NCI-H460 (cell line): ENCODE measurements at places on chromosomes 1 and 21. TPM values are rescaled to one million over a fixed set of nuclear protein-coding genes. Genes with fewer than 3 reads are reported as not detected.

Gene ADAMTS4
- total RNA-seq, result under 0.01 and 0.14 TPM in 2 replicates

Gene ABCA4
- 0.09 TPM in 1 of 2 replicates, not detected in the other for total RNA-seq

Gene NBL1
- total RNA-seq, result 13.9 and 16.2 TPM in 2 replicates

Gene OPRD1
- not detected in 2 replicates for total RNA-seq

Gene GRIK1
- not detected in 2 replicates for total RNA-seq

Gene FCRL6
- total RNA-seq, result not detected in 2 replicates

Gene CLCA2
- not detected in 2 replicates for total RNA-seq

Gene UQCRHL
- 7.5 and 7.9 TPM in 2 replicates for total RNA-seq

Gene ANKRD34A
- 1.2 and 1.6 TPM in 2 replicates for total RNA-seq
